DMS79 (cell line): ENCODE measurements at places on chromosomes 12 and 14.

- DNase-seq: no peak
Observed at GRCh38 chr12:232731-233614, 19.0 kb upstream of the SLC6A12 start.

DNA sequence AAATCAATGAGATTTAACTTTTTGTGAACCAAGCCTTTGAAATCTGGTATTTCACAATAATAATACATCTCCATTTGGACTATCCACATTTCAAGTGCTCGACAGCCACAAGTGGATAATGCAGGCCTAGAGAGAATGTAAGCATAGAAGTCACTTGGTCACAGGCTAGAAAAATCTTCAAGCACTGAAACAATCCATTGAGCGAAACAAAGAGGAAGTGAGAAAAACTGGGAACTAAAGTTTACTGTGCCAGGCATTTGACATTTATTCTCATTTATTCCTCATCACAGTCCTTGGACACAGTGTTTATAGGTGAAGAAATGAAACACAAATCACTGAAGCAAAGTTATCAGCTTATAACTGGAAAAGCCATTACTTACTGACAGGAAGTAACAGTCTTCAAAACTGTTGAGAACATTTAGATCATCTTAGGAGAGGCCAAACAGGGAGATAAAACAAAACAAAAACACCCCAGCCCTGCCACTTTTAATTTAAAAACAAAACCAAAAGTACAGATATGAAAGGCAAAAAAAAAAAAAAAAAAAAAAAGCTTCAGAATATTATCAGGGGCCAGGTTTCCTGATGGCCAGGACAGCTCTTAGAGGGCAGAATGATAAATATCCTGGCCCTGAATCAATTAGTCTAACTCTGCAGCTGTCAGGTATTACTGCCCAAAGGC lies 29.2 kb downstream of the GNS start:
- DNase-seq: no peak

GRCh38 chr14:37114002-37114401 lies 58.4 kb downstream of the SLC25A21 start:
- DNase-seq: no peak

DNA sequence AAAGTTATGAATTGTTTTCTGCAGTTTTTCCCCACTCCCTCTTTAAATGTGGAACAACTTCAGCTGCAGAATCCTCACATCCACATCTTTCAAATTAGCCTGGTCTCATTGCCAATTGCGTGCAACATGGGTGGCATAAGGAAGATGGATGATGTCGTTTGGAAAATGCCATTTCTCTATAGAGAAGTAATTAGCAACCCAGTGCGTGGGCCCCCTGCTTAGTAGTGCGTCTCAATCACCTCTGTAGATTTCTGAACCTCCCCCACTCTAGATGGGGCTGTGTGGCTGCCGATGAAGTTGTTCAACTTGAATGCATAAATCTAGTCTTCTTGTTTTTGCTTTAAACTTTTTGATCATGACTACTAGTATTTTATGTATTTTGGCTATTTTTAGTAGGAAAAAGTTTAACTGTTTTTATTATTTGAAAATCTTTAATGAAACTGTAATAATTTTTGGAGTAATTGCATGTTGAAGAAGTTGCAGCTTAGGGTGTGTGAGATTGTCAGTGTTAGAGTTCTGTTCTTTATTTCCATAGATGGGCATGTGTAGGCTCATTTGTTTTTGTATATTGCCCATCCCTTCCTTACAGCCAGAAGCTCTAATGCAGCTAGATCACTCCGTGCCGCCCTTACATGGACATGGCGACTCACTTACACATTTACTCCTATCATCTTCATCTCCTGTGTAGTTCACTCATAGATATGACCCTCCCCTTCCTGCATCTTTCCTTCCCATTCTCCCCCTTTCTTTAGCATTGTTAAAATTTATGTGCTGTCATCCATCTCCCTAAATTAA lies 358.2 kb downstream of the DIO2 start:
- no peak for DNase-seq

GRCh38 chr14:73741386-73741875 lies 27.2 kb upstream of the PNMA1 start:
- DNase-seq: peak; percentile 69

GRCh38 chr12:30980955-30981662 lies 54.6 kb downstream of the TSPAN11 start:
- no peak for DNase-seq

DNA sequence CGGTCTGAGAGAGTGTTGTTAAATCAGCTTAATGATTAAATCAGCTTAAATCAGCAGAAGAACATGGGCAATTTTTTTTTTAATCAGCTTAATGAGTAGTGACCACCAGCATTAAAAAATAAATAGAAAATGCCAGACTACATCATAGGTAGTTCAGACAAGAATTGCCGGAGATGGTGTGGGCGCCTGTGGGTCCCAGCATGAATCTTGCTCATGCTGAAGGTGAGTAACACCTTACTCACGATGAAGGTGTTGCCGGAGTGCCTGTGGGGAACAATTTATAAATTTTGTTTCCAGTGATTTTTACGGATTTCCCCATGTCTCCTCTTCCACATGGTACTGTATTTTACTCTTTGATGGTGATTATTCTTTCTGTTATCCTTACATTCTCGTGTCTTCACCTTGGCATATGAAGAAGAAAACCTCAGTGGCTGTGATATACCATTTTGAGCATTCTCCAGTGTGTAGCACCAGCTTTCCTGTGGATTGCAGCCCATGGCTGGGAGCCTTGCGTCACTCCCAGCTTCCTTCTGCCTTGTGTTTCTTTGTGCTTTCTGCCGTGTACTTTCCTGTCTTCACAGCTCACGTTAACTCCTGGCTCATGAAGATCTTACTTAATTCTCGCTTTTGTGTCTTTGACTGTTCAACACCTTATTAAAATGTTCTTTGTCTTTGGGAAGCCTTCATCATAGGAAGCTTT lies 4.7 kb downstream of the TDRD9 start:
- DNase-seq: no peak

DNA sequence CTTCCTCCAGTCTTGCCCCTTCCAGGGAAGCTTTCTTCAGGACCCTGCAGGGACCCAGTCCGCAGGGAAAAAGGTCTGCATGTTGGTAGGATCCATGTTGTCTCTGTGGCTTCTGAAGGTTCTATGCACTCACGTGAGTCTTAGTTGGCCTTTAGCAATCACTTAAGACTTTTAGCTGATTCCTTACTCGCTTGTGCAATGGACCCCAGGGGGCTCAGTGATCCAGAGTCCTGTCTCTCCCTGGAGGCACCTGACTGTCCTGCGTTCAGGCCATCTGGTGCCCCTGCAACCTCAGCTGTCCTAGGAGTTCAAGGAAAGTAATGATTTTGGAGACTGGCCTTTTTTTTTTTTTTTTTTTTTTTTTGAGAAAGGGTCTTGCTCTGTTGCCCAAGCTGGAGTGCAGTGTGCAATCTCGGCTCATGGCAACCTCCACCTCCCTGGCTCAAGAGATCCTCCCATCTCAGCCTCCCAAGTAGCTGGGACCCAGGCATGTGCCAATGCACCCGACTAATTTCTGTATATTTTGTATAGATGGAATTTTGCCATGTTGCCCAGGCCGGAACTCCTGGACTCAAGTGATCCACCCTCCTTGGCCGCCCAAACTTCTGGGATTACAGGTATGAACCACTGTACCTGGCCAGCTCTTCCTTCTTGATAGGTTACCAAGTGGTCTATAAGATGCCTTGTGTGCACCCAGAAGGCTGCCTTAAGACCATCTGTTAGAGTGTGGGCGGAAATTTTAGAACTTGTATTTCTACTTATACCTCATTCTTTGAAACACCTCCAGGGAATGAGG lies 4.6 kb downstream of the IFI27L2 start:
- DNase-seq: no peak

DNA sequence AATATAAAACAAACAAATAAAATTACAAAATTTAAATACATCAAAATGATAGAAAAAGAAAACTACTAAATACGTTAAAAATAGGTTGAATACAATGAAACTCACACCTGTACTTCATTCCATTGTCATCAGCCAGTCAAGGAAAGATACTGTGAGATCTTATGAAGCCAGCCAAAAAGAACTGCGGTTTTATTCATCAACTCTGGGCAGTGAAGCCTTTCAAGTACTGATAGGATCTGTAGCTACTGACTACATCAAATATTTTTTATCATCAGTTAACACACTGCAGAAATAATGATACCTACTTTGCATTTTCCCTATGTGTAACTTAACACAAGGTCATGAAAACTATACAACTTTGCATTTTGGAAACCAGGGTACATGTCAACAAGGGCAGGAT lies 46.3 kb upstream of the FAR2 start:
- DNase-seq: no peak

- peak; percentile 48 for DNase-seq
Observed at GRCh38 chr12:108815875-108816594, 41.3 kb downstream of the SSH1 start.

DNA sequence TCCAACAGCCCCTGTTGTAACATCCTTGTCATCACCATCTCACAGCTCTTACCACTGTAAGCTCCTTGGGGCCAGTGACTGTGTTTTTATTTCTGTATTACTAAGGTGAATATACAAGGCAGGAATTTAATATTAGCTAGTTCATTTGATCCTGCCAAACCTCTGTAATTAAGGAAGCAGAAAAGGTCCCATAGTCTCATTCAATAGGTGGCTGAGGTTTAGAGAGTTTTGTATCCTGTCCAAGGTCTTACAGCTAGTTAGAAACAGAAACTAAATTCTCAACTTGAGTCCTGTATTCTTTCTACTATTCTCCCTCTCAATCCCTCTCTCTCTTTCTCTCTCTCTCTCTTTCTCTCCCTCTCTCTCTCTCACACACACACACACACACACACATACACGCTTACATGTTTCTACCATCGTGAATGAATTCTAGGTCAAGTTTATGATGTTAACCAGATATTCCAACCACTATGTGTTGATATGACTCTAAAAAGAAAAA lies 543 bp upstream of the GLIPR1 start:
- DNase-seq: no peak

DNA sequence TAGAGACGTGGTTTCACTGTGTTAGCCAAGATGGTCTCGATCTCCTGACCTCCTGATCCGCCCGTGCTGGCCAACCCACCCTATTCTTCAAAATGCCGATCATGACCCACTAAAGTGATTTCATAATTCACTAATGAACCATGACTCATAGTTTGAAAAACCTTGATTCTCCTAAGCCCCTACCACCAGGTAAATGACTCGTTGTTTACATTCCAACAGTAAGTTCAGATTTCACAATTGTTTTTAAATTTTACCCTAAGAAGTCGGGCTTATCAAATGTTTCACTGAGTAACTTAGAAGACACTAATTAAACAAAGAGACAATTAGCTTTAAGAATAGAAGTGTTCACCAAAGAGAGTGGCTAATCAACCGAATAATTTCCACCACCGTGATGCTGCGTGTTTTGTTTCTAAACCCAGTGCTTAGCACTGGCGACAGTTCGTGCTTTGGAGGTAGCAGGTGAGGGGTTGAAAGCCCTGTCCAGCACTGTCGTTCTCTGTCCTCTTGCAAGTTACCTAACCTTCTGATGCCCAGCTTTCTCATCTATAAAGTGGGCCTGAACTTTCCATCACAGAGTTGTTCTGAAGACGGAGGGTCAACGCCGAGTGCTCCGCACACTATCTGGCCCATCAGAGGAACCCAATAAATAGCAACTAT lies 136.5 kb downstream of the NTF3 start:
- no peak for DNase-seq

- DNase-seq: no peak
Observed at GRCh38 chr14:57987596-57988300, 121.9 kb upstream of the SLC35F4 start.

DNA sequence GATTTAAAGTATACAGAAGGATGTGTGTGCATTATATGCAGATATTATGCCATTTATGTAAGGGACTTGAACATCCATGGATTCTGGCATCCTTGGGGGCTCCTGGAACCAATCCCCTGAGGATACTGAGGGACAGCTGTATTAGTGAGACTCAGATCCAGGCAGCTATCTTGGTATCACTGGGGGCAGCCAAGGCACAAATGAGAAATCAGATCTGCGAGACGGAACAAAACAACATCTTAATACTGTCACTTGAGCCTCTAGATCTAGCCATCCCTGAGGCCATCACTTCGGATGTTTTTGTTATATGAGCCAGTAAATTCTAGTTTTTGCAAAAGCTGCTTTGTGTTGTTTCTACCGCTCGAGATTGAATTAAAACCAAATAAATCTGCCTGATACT lies 175.1 kb upstream of the SFSWAP start:
- no peak for DNase-seq

GRCh38 chr12:29674463-29674862 lies 109.3 kb downstream of the TMTC1 start:
- DNase-seq: no peak

DNA sequence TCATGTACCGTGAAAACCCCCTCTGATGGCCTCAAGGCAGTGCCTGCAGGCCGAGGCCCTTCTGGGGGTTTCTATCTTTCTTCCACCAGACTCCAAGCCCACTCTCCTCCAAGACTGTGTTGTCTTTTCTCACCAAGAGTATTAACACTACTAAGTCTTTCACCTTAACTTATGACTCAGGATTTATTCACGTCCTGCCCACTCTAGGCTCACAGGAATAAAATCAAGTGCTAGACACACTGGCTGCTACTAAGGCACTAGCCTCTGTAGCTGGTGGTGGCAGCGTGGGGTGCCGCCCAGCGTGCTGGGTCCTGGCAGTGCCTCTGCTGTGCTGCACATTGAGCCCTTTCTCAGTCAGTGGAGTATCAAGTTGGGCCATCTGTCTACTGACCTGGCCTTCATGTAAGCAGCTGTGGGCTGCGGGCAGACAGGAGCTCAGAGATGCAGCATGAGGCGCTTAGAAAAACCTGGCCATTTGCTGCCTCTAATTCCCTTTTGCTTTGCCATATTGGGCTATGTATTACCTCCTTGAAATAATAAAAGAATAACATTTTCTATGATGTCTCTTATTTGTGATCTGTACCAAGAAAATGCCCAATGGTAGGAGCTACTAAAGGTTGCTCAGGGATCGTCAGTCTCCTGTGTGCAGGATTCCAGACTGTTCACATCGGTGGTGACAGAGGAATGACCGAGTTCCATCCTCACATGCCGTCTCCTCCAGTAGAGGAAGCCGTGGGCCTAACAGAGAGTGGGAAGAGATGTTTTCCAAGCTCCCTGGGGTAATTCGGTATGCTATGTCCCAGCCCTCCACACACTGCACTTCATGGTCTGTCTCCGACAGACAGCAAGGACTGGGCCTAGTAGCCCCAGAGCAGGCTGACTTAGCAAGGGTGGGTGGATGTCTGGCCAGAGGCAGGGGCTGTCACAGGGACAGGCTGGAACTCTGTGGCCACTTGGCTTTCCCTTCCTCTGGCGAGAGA lies 39.9 kb downstream of the MAX start:
- DNase-seq: no peak
